ENCODE measurements at places on chromosomes 3 and 15.

DNA sequence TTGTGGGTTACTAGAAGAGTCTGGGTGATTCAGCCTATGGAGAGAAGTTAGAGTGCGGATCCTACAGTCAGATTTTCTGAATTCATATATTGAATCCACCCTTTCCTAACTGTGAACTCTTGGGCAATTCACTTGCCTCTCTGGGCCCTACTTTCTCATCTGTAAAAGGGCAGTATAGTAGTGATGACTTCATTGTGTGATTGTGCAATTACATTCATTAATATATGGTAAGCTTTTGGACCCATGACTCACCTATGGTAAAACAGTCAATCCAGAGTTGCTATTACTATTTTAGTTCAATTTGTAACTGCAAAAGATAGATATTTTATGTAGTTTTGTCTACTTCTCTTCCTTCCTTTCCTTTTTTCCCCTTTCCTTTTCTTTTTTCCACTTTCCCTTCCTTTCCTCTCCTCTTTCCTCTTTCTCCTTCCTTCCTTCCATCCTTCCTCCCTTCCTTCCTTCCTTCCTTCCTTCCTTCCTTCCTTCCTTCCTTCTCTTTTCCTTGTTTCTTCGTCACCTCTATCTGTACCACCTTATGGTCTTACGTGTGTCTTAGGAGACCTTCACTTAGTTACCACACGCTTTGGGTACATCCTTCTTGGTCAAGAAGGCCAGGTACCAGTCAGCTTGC lies 37.0 kb downstream of the GMNC start:
- no peak for DNase-seq

- DNase-seq = no peak
Measured at GRCh38 chr3:55296030-55296429, 191.1 kb downstream of the WNT5A start.

DNA sequence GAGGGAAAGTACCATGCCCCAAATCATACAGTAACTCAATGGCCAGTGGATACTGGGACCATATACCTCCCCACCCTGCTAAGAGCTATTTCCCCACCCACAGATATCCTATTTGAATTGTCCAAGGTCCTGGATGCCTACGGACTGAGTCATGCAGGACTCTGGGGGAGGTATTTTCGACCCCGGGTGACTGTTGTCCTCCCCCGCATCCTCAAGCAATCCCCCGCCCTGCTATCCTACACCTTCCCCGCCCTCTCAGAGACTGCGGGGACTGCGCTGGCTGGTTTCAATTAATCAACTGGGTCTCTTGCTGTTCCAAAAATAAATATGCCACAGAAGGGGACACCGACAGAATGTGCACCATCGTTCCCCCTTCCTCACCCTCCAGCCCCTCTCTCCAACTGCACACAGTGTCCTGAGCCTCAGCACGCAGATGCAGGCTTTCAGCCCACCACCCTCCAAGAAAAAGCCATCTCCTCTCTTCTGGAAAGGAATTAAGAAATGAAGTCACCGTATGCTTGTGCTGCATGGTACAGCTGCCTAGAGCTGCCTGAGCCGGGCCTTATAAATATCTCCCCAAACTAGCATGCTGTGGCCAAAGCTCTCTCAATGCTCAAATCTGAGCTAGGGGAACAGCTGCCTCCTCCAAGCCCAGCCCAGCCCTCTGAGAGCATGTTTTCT lies 8.1 kb downstream of the CAV3 start:
- DNase-seq = no peak

DNA sequence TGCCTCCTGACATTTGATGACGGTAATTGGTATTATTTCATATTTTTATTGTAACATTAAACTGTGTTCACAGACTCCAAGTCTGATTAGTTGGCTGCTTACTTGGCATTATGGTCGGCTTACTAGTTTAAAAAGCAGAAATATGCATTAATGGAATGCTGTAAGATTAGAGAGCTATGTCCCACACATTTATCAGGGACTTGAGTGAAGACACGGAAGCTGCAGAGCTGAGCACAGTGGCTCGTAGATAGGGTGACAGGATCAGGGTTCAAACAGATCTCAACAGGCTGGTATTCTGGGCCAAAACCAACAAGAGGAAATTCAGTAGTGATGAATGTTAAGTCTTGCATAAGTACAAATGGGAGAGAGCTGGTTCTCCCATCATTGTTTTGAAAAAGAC lies 113.8 kb downstream of the ADAMTSL3 start:
- no peak for DNase-seq

DNA sequence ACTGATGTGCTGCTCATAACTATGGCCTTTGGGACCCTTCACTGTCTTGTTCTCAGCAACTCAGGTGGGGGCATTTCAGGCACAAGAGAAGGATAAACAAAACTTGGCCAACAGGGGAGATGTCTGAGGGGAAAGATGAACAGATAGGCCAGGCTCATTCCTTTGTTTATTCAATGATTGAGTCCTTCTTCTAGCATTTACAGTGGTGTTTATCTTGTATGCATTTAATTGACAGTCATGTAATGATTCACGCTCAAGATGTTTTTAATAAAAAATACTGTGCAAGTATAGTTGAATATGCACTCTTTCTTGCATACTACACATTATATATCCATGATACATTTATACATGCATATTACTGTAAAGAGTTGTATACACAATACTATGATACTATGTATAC lies 44.5 kb downstream of the RHCG start:
- no peak for DNase-seq

GRCh38 chr3:84066915-84067314 lies 891.9 kb upstream of the CADM2 start:
- no peak for DNase-seq
